ENCODE measurements at places on chromosomes 2 and 18.
A peak's percentile ranks its signal among the peaks of the same experiment; 100 is the strongest.

- DNase-seq, result no peak
Observed at GRCh38 chr2:196927376-196928225, 1.1 kb upstream of the PGAP1 start.

- no peak for DNase-seq
Observed at GRCh38 chr2:30764021-30764800, 43.0 kb downstream of the CAPN13 start.

DNA sequence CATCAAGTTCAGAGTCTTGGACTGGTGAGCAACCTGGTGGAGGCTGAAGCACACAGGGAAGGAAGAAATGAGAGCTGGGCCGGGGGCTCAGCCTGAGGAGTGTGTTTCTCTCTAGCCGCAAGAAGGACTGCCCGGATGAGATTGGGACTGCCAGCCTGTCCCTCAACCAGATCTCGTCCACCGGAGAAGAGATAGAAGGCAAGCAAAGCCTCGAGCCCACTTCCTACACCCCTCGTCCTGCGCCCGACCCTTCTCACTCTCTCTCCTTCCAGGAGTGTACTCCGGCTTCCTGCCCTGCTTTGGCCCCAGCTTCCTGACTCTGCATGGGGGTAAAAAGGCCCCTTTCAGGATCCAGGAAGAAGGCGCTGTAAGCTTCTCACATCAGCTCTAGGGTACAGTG is 26.2 kb downstream of the FER1L5 start:
- DNase-seq, result no peak

GRCh38 chr2:68643874-68644485 is 601 bp downstream of the PROKR1 start:
- DNase-seq, result no peak

DNA sequence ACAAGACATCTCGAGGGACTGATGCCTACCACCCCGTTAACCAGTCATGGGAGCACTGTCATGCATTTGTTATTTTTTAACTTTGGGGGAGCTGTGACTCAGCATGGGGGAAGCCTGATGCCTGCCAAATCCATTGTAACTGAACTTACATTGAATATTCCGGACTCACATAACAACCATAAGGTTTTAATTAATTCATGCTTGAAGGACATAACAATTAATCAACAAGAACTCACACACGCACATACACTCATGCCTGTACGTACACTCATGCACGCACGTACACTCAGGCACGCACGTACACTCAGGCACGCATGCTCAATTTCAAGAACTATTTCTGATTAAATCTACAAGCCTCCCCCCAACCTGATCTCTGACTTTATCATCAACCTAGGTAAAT is 1639.1 kb downstream of the SUCLG1 start:
- DNase-seq, result no peak

- peak; percentile 22 for DNase-seq
Observed at GRCh38 chr2:80054346-80054675, 250.2 kb downstream of the LRRTM1 start.

- peak; percentile 59 for DNase-seq
Observed at GRCh38 chr2:236857781-236858180, 227.9 kb upstream of the COPS8 start.

DNA sequence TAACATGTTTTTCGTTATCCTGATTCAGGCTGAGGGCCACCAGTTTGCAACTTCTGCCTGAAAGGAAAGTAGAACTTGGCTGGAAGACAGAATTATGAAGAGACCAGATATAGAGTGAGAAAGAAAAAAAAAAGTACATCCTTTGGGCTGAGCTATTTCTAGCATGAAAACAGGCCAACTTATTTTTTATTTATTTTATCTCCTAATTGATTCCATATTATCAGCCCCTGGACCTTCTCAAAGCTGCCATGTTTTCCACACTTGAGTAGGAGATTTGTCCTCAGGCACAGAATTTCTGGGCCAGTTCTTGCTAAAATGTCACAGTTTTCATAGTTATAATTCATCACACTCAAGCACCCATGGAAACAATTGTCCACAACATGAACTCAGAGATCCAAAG is 586.8 kb upstream of the CNTNAP5 start:
- DNase-seq, result no peak

- no peak for DNase-seq
Observed at GRCh38 chr2:191832668-191833067, 14.2 kb downstream of the CAVIN2 start.

DNA sequence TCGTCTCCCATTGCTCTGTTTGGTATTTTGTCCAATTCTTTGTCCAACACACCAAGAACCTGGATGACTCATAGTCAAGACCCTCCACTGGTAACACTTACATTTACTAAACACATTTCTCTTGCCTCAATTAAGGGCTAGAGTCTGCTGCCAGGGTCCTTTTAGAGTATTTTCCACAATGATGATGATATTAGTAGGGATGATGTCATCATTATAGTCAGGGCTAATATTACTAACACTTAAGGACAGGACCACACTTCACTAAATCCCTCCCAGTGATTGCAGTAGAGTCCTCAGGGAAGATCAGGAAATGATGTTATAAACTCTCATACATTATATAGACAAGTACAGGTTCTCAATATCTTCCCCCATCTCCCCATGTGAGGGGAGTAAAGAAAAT is 13.6 kb upstream of the SS18 start:
- no peak for DNase-seq

DNA sequence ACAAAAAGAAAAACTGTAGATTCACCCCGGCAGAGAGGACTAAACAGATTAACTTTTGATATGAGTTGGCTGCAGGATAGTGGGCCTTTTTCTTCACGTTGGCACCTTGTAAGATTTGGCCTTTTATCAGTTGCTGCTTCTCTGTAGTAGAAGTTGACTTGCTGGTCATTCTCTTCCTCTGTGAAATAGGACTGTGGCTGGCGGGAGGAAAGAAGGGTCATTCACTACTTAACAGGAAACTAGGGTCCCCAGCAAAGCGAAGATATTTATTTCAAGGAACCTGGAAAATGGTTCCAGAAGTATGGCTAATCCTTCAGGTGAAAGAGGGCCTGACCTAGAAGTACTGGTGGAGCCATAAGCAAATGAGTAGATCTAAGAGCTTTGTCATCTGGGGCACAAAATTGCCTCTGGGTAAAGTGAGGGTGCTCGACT is 383 bp upstream of the ATP5MC3 start:
- no peak for DNase-seq

DNA sequence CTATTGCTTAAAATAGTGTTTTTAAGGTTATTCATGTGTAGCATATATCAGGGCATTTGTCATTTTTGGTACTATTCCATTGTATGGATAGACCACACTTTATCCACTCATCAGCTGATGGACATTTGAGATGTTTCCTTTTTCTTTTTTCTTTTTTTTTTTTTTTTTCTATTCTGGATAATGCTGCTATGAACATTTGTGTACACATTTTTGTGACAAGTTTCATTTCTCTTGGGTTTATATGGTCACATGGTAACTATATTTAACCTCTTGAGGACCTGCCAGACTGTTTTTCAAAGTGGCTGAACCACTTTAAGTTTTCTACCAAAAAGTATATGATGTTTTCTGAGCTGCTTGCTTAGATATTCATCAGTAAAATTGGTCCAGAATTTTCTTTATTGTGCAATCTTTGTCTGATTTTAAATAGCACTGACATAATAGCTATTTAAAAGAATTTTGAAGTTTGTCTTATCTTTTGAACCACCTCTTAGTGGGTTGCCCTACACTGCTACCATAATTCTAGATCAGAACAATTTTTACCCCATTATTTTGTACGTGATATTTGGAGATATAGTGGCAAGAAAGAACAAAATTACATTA is 219.4 kb upstream of the SIX3 start:
- no peak for DNase-seq

- peak; percentile 48 for DNase-seq
Observed at GRCh38 chr2:31580321-31581117, at the start of gene SRD5A2. Gene SRD5A2 (minus strand): TSS chr2:31580938. CDS start chr2:31580900, 38 bp downstream.

DNA sequence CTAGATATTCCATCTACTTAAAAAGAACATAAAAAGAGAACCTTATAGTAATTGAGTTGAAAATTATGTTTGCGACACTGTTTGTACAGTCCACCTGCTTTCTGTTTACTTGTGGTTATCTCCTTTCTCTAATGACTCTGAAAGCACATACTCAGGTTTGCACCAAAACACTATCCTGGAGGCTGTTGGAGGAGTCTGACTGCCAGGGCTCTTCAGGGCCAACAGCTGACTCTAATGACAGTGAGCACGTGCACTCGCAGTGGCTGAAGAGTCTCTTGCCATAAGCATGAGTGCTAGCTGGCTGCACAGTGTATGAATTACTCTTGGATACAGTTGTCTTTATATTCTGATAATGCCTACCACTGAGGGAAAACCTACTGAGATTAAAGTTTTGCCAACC is 16.7 kb upstream of the GLS start:
- DNase-seq, result no peak
